ENCODE measurements at places on chromosomes 2 and 18.
A peak's percentile ranks its signal among the peaks of the same experiment; 100 is the strongest.

- DNase-seq = no peak
Measured at GRCh38 chr2:1754461-1755170, 10.3 kb upstream of the PXDN start.

DNA sequence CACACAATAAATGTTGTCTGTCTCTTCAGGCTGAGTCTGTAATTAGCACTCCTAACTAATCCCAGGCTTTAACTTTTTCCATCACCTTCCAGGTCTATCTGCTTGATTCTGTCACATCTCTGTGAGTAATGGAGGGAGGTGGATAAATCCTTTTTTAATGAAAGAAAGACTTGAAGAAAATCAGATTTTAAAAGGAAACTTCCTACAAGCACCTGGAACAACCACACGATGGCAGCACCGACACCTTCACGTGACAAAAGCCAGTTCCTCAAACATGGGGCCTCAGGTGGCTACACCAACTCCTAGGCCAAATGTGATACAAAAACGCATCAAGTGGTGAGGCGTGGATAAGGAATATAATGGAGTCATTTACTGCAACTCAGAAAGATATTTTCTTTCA lies 41.8 kb downstream of the TGFBRAP1 start:
- DNase-seq = no peak

DNA sequence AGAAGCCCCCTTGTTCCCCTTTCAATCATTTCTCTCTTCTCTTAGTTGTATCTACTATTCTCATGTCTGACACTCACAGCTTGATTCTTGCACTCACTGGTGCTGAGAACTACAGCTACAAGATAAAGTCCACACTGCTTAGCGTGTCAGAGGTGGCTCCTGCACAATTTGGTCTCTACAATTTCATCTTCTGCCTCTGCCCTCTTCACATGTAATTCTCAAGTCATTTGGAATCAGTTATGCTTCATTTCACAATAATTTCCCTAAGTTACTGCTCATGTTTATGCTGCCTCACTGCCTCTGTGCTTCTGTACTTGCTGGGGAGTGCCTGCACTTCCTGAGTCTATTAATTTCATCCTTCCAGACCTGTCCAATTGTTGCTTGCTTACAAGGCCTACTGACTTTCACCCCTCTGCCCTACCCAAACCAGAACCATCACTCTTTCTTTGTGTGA lies 11.6 kb upstream of the NAB1 start:
- DNase-seq = no peak

GRCh38 chr18:78773819-78774218 lies 205.8 kb upstream of the SALL3 start:
- DNase-seq = no peak

GRCh38 chr18:11526675-11527074 lies 82.7 kb upstream of the SLC35G4 start:
- no peak for DNase-seq

DNA sequence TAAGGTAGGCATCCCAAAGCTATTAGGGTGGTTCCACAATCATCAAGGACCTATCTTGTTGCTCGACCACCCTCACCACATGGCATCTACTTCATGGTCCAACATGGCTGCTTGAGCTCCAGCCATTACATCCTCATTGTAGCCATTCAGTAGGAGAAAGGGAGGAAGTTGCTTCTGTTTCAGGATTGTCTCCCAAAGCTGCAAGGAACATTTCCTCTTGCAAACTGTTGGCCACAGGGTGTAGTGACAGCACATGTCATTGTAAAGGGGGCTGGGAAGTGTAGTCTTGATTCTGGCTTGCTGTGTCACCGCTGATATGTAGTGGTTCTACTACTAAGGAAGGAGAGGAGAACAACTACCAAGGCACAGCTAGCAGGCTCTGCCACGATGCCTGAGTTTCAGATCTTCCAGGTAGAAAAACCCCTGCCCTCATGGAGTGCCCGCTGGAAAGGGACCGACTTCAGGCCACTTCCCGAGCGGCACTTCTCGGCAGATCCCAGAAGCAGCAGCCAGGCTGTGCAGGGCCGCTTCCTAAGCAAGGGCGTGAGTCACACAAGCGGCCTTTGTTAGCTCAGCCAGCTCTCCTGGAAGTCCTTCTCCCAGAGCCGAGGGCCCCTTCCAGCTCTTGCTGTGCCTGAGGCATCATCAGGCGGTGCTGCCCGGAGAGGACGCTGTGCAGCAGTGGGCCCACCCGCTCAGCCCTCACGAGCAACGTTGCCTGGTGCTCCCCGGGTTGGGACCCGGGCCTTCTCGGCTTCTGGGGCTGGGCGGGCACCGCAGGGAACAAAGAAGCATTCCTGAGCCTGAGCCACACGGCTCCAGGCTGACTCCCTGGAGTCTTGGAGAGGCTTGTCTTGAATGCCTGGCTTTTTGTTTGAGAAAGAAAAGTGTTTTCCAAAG lies 58.2 kb downstream of the HS6ST1 start:
- DNase-seq = no peak

GRCh38 chr2:28327581-28327955 lies 65.1 kb upstream of the FOSL2 start:
- no peak for DNase-seq

DNA sequence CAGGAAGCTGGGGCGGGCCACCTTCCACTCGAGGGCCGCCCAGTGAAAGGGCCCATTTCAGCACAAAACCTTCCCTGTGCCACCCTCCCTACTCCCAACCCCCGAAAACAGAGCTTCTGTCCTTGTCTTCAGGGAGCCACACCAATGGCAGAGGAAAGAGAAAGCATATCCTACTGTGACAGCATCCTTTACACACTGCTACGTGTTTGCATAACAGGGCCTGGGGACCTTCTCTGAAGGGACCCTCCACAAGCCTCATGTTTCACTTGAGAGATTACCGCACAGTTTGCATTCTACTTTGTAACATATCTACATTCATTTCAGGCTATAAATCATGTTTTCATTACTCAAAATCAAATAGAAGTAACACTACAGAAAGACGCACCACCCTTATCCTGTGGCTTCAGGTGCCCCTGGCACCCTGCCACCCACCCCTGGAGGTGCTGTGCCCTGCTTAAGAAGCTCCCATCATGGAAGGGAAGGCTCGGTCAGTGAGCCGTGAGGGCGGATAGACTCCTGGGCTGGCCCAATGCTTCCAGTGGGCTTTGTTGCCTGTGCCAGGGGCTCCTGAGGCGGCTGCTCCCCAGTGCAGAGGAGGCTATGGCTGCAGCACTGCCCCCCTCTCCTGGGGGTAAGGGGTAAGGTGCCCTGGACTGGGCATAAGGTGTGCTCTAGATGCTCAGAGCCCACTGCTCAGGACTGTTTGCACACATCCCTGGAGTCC lies 52.0 kb downstream of the EIPR1 start:
- no peak for DNase-seq

DNA sequence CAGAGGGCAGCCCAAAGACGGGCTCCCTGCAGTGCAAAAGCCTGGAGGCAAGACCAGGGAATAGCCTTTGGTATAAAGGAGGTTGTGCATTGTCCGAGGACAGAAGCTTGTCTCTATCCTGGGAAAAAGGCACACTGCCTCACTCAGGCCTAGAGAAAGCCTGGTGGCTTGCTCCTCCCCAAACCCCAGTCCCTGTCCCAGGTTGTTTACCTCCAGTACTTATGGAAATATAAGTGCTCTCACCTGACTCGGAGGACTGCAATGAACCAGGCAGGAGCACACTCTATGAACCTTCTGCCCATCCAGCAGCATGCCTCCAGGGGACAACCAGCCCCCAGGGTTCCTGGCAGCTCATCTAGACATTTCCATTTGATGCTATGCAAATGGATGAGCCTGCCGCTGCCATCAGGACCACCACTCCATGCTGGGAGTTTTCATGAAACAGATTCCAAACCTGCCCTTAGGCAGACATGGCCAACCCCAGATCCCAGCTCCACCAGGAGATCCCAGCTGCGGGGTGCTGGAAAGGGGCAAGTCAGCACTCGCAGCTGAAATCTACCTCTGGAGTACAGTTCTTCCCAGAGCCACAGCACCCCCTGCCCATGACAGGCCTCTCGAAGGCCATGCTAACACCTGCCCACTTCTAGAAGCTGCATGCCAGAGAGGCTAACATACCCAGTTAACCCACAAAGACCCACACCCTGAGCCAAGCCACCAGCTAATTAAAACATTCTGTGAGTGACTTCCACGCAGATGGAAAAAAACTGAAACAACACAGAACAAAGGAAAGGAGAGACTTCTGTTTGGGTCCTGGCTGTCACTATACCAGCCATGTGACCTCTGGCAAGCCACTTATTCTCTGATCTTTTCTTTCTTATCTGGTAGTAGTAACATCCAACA lies 101.7 kb downstream of the TTC32 start:
- no peak for DNase-seq

GRCh38 chr18:63249771-63250170 lies 69.8 kb downstream of the BCL2 start:
- DNase-seq = no peak

GRCh38 chr2:25539136-25539535 lies 134.2 kb downstream of the DTNB start:
- DNase-seq = no peak

- DNase-seq = no peak
Measured at GRCh38 chr2:202105025-202105424, 32.0 kb downstream of the KIAA2012 start.

DNA sequence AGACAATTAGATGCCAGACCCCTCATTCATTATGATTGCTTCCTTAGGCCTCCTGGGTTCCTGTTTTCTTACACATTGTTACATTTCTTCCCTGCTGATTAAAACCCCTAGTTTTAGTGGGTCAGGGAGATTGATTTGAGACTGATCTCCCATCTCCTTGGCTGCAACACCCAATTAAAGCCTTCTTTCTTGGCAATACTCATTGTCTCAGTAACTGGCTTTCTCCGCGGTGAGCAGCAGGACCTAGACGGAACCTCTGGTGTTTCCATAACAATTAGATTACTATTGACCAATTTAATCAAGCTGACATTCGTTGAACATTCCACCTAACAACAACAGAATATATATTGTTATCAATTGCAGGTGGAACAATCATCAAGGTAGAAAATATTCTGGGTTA lies 1676.4 kb upstream of the SLC39A10 start:
- no peak for DNase-seq

DNA sequence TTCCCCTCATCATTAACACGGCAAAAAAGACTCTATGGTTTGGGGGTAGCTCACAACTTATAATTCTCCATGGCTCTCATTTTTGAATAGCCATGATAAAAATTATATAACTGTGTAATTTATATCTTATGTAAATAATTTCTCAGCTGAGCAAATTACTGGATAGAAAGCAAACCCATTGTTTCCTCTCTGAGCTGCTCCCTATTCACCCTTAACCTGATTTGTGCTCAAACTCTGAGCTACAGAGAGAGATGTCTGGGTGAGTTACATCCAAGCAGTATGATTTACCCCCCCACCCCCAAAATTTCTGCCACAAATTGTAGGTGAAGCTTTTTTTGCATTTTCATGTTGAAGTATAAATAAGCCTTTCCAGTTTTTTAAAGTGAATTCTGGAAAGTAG lies 123.7 kb downstream of the TFCP2L1 start:
- no peak for DNase-seq

DNA sequence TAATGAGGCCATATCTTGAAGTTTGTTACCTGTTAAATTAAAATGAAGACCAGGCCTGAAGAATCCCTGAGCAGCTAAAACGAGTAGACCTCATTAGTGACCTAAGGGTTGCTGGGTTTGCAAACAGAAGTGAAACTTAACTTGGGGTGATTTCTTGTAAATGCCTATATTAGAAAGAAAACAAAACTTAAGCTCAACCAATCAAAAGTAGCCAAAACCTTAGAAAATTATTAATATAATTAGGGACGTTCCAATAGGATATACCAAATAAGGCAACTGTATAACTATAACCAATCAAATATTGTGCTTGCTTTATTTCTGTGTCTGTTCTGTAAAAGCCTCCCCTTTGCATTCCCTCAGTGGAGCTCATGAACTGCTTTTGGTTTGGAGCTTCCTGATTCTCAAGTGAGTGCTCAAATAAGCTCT lies 137.9 kb upstream of the VRK2 start:
- no peak for DNase-seq

- no peak for DNase-seq
Measured at GRCh38 chr2:211367711-211368110, 811.3 kb downstream of the CPS1 start.

- DNase-seq = peak; percentile 30
Measured at GRCh38 chr2:68385220-68385906, 20.3 kb downstream of the PLEK start.

- no peak for DNase-seq
Measured at GRCh38 chr2:238668426-238668825, 179.5 kb upstream of the TWIST2 start.

- DNase-seq = no peak
Measured at GRCh38 chr2:28412625-28413151, 20.0 kb downstream of the FOSL2 start.

- peak; percentile 37 for DNase-seq
Measured at GRCh38 chr2:205682239-205682970, at the start of gene NRP2. TSS of gene NRP2 (plus strand) at chr2:205682501. CDS start at chr2:205683291, 790 bp downstream.

DNA sequence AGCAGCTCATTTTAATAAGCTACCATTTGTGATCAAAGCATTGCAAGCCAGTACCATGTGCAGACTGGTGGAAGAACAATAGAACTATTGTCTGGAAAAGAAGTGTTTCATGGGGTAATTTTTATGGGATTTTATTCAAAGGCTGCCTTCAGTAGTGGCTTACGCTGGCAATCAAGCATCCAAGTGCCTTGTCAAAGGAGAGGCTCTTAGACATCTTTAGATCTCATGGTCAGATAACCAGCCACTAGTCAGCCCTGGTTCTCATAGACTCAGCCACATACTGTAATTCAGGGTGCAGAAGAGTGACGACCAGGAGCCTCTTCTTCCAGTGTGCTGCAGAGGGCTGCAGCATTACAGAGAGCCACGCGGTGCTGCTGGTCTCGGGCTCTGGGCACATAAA lies 98.5 kb upstream of the NOSTRIN start:
- no peak for DNase-seq

DNA sequence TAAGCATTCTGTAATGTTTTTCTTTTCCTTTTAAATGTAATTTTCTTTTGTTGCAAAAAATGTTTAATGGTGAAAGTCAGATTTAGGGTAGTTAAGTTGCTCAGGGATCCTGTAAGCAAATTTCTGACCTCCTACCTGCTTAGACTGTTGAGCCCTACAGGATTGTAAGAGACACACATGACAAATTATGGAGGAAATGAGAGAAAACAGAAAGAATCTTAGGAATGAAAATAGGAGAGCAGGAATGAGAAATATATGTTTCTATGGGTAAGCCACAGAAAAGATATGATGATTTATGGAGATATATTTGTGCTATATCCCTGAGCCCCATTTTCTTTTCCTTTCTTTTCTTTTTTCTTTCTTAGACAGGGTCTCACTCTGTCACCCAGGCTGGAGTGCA lies 28.3 kb downstream of the CYBRD1 start:
- no peak for DNase-seq

- no peak for DNase-seq
Measured at GRCh38 chr2:47501374-47502200, 98.6 kb downstream of the MSH2 start.

- no peak for DNase-seq
Measured at GRCh38 chr2:195967336-195967735, 101.3 kb downstream of the DNAH7 start.

DNA sequence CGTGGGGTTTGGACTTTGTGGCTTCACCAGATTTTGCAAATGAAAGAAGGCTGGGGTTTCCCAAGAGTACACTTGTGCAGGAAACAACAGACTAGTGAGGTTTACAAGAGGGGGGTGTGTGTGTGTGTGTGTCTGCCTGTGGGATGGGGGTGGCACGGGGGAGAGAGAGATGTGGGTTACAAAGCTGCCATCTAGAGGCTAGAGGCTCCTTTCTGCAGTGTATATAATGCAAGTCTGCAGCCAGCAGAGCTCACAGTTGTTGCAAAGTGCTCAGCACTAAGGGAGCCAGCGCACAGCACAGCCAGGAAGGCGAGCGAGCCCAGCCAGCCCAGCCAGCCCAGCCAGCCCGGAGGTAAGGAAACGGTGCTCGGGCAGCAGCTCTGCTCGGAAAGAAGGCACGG lies at the start of gene ACKR3:
Gene ACKR3 (plus strand): TSS at position 253 of the 401 bp plus-strand sequence. CDS start 10,641 bp downstream, outside the sequence.
- peak; percentile 76 for DNase-seq

- no peak for DNase-seq
Measured at GRCh38 chr2:237055386-237056100, 30.1 kb upstream of the COPS8 start.
